ENCODE measurements at places on chromosomes 13 and 19.

- no peak for ATAC-seq
These were observed 302.9 kb downstream of the LMO7 start for GRCh38 chr13:75938811-75939560.

DNA sequence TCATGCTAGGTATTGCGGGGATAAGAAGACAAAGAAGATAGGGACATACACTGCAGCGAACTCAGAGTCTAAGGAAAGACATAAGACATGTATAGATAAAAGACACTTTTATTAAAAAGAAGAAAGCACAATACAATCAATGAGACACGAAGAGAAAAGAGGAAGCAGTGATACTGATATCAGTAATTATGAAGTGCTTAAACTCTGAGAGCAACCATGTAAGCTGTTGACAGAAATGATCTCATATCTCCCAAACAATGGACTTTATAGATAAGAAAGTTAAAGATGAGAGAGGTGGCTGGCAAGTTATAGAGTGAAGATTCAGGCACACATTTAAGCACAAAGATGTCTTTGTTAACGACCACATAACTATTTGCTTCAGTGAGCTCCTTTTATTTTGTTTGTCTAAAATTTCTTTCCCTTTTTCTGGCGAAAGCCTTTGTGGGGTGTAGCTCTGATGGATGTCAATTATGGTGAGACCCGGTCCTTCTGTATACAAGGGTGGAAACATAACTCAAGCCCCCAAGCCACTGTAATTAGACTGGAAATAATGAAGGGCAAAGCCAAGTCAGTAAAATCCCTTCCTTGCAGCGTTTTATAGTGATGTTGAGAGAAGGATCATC, 818.0 kb upstream of the SLC10A2 start:
- ATAC-seq: no peak

- no peak for ATAC-seq
These were observed 12.2 kb downstream of the BRD4 start for GRCh38 chr19:15320116-15320515.

DNA sequence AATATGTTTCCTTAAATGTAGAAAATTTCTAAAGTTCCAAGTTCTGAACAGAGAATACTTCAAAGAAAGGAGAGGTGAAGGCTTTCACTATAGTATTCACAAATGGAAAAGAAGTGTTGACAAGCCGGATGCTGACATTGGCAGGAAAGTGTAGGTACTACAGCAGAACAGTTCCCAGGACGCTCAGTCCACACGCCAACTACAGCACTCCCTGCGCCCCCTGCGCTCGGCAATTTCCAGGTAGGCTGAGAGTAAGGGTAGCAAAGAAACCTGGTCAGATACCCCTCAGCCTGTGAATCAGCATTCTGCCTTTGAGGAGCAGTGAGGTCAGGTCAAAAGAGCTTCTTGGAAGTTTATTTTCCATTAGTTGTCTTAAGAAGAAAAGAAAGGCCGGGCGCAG, 115.3 kb downstream of the NALCN start:
- ATAC-seq: no peak

- no peak for ATAC-seq
These were observed 25.3 kb downstream of the FXYD5 start for GRCh38 chr19:35179830-35180229.

DNA sequence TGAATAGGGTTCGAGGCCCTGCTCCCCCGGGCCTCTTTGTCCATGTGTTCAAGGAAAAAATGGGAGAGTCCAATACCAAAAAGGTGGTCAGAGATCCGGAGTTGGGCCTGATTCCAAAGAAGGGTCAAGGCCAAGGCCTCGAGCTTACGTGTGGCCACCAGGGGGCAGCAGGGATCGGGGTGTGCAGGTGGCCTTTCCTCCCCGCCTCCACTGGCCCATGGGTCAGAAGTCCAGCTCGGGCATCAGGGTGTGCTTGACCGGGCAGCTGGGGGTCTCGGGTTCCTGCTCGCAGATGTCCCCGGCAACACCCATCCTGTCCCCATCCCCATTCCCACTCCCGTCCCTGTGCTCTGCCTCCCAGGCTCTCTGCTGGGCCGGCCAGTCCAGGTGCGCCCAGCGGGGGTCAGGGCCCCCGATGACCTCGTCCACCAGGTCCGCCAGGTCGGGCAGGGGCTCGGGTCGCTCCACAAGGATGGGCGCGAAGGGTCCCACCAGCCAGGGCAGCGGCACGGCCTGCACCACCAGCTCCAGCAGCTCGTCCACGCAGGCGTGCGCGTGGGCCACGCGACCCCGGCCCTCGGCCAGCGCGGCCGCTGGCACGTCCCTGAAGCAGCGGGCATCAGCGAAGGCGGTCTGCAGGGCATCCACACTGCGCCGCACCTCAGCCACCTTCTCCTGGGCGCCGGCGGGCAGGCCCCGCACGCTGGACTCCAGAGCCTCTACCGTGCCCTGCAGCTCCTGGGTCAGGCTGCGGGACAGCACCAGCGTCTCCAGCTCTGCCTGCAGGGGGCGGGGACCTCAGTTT, 5.2 kb upstream of the PLIN4 start:
- peak; percentile 10 for ATAC-seq

- ATAC-seq: no peak
These were observed 23.6 kb downstream of the CYP2B6 start for GRCh38 chr19:41014643-41015042.

DNA sequence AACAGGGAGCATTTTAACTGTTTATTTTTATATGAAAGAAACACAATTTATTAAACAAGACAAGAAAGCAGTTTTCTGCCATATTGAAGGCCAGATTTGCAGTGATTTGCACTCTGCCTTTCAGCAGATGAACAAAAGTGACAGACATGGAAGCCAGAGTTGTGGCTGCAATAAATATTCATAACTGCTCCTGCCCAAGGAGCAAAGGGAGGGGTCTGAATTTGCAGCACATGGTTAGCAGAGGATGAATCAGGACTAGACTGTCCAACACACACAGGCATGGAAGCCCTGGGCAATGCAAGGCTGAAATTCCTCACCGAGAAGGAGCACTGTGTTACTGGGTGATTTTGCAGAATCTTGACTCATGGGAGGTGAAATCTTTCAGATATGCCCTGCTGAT, 418.2 kb downstream of the DCT start:
- no peak for ATAC-seq
